Stimulated activated CD4-positive, alpha-beta T cell treated with anti-CD3 and anti-CD28 coated beads, Interleukin-1b, Interleukin-23, amount 100 ng/mL, for 1 hour (primary cell): ENCODE measurements at places on chromosomes 2 and 18.

GRCh38 chr2:2107141-2107540 lies 223.9 kb downstream of the MYT1L start:
- DNase-seq: no peak

DNA sequence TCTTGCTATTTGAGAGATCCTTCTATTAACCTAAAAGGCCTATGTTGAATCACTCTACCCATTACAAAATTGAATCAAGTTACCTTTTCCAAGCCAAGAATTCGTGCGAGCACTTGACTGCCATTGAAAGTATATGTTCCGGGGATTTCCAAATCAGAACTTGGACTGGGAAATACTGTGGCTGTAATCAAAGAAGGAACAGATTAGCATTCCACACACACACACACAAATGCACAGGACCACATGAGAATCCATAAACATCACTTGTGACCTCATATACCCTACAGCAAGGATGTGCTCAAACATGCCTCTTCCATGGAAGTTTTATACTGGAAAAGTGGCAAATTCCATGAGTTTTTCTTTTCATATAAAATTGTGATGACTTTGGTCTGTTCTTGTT lies 86.0 kb downstream of the ABCA12 start:
- DNase-seq: no peak

DNA sequence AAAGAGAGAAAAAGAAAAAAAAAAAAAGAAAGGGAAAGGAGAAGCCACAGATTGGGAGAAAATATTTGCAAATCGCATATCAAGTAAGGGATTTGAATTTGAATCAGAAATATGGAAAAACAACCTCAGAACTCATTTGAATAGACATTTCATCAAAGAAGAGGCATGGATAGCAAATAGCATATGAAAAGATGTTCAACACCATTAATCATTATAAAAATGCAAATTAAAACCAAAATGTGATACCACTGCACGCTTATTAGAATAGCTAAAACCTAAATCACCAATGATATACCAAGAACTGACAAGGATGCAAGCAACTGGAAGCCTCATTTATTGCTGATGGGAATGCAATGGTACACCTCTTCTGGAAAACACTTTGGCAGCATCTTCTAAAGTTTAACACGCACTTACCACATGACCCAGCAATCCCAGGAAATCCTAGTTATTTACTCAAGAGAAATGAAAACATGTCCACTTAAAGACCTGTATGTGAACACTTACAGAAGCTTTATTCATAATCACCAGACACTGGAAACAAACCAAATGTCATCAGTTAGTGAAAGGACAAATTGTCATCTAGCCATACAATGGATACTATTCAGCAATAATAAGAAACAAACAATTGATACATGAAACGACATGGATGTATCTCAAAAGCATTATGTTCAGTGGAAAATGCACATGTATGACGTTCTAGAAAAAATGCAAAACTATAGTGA lies 10.3 kb downstream of the DNER start:
- no peak for DNase-seq

- DNase-seq: no peak
These were observed 993 bp downstream of the COX7A2L start for GRCh38 chr2:42359965-42360483.

DNA sequence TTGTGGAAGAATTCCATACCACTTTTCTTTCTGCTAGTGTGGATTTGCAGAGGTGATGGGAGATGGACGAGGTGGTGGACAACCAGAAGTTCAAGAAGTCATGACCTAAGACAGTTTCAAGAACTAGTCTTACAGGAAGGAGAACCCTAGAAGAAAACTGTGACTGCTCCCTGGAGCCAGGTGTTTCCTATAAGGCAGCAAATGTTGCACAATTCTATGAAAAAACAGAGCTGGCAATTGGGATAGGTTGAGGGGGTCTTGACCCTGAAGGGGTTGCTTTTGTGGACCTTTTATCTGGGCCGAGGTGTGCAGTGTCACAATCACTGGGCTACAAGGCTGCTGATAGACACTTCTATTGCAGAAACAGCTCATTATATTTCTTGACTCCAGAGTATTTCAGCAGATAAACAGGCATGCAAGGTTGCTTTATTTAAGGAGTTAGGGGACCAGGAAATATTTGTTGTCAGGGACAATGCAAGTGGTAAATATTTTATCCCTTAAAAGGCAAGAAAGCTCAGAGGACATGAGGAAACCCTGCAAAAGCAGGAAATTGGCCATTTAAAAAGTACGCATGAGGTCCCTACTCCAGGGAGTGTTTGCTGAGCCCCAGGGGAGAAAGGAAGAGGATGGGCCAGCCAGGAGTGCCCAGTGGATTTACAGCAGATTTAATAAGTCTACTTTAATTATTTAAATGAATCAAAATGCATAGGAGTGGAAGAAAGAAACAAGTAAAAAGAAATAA lies 22.9 kb downstream of the APCDD1 start:
- no peak for DNase-seq

DNA sequence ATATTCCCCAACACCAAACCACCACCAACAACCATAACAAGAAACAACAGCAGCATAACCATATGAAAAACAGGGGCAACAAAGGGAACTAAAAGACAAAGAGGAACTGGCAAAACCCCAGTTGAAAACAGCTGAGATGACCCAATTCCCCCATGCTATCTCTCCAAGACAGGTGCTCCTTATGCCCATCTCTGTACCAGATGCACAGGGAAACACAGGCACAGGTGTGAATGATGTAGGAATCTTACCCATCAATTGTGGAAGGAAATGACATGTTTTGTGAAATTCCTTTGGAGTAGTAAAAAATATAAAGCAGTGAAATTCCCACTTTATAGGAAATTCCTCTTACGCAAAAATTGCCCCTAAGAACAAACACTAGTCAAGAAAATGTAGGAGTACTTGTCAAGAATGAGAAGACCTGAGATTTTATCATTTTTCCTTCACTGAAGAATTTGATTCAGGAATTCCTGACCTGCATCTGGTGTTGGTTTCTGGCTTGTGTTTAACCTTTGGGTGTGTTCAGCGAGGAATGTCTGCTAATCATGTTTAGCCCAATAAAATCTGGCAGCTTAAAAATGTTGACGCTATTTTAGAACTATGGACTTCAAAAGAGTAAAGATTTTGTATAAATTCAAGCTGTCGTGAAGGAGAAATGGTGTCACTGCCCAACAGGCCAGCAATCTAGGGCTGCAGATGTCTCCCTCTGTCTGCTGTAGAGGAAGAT lies 67.7 kb upstream of the ARHGAP28 start:
- DNase-seq: no peak

GRCh38 chr2:112029164-112029563 lies 25.9 kb upstream of the TMEM87B start:
- no peak for DNase-seq

DNA sequence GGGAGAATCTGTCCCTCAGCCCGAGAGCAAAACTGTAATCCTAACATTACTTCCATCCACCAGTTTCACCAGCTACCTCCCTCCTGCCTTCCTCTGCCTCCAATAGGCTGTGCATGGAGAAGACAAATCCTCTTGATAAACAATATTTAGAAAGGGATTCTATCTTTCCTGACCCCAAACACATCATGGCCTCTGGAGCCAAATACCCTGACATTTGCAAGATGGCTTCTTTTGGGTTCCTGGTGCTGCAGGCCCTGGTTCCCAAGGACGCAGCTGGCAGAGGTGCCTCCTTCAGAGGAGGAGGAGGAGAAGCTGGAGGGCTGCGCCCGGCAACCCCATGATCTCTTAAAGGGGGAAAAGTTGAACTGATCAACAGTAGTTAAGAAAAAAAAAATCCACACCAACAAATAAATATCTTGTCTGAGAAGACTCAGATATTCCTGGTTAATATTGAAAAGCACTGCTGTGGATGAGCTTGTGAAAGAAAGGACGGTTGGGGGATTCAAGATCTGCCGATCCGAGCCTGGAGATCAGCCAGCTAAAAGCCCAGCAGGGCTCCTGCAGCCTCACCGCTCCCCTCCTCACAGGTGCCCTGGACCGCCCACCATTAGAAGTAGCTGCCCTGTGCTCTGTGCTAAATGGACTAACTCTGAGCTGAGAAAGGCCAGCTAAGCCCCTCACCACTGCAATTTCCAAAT lies 116.8 kb downstream of the MSH2 start:
- no peak for DNase-seq

DNA sequence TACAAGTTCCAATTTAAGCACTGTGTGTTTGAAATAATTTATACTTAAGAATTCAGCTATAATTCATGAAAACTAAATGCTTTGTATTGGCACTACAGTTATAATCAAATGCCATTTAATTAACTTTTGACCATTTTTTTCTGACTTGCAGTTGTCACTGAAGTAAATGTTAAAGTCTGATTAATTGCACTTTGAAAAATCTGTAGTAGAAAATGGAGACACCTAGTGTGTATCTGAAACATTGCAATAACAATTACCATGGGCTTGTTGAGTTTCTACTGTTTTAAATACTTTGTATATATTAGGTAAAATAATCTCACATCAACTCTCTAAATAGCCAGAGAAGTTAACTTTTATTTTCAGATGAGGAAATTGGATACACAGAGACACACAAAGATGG lies 458.6 kb upstream of the FSIP2 start:
- no peak for DNase-seq

DNA sequence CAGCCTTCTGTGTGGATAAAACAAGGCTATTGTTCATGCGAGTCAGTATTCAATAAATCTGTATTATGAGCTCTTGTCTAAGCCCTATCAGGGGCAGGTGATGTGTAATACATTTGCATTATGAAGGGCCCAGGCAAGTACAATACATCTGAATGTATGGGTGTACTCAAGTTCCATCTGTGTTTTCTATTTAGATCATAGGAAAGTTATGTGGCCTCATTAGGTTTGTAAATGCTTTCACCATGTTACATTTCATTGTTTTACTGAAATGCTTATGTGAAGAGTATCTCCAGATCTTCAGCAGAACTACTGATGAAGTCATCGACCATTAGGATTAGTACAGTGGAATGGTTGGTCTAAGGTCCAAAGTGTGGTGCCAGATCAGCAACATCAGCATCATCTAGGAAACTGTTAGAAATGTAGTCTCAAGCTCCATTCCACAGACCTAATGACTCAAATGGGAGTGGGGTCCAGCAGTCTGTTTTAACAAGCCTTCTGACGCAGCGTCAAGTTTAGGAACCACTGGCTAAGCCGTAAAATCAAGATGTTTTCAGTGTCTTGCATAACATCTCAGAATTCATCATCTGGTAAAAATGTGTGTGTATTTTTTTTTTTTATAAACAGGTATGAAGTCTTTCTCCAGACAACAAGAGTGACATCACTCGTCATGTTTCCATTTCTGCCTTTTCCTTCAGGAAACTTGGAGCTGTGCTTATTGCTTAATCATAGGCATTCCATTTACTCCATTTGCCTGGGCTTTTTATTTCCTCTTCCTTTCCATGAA lies 80.5 kb downstream of the LYPD6 start:
- no peak for DNase-seq

DNA sequence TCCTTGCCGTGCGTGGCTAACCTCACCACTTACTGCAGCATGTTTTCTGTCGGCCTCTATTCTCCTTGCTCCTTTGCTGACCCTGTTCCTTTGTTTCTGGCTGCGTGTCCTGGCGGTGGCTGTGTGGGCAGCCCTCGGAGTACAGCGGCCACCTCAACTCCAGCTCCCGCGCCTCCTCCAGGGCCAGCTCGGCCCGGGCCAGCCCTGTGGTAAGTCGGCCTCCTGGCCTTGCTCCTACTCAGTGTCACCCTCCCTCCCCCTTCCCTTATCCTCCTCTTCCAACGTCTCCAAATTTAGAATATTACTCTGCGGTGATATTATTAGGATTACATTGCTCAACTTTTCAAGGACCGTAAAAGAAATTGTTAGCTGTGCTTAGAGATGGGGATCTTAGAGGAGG lies 59.5 kb upstream of the RBM44 start:
- DNase-seq: no peak
